ENCODE measurements at places on chromosomes 3 and 15.

GRCh38 chr3:189602471-189602870 lies 28.7 kb upstream of the TP63 start:
- DNase-seq = no peak

DNA sequence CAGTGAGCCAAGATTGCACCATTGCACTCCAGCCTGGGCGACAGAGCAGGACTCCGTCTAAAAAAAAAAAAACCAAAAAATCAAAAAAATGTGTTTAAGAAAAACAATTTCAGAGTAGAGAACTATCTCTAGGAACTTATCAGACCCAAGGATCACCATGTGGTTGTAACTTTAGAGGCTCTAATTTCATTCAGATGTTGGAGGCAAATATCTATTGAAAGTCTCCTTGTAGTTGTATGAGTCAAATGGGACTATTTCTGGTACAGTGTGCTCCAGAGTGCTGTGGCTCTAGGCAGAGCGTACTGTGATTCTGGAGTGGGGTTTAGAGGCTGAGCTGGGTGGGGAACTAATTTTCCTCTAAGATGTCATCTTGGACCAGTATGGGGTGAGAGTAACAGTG lies 398.7 kb downstream of the SHQ1 start:
- no peak for DNase-seq

GRCh38 chr3:98573181-98573728 lies 20.2 kb downstream of the CPOX start:
- no peak for DNase-seq

DNA sequence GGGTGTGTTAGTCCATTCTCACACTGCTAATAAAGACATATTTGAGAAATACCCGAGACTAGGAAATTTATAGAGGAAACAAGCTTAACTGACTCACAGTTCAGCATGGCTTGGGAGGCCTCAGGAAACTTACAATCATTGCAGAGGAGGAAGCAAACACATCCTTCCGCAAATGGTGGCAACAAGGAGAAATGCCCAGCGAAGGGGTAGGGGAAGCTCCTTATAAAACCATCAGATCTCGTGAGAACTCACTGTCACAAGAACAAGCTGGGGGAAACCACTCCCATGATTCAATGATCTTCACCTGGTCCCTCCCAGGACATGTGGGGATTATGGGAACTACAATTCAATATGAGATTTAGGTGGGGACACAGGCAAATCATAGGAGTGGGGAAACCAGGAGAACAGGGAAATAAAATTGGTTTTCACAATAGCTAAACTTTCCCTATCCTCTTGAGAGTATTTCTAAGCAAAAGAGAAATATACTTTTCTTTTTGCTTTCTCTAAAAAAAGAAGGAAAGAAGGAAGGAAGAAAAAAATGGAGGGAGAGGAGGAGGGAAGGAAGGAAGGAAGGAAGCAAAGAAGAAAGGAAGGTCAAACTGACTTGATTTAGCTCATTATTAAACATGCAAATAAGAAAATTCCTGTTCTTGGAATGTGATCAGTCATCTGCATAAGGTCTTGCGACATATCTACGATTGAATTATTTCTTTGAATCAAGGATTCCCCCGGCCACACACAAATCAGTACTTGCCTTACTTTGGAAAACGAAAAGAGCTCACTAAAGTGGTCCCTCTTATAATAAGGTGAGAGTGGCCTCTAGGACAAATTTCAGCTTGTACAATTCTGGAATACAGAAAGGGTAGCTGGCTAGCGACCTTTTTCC lies 75.2 kb downstream of the LIPC start:
- no peak for DNase-seq

DNA sequence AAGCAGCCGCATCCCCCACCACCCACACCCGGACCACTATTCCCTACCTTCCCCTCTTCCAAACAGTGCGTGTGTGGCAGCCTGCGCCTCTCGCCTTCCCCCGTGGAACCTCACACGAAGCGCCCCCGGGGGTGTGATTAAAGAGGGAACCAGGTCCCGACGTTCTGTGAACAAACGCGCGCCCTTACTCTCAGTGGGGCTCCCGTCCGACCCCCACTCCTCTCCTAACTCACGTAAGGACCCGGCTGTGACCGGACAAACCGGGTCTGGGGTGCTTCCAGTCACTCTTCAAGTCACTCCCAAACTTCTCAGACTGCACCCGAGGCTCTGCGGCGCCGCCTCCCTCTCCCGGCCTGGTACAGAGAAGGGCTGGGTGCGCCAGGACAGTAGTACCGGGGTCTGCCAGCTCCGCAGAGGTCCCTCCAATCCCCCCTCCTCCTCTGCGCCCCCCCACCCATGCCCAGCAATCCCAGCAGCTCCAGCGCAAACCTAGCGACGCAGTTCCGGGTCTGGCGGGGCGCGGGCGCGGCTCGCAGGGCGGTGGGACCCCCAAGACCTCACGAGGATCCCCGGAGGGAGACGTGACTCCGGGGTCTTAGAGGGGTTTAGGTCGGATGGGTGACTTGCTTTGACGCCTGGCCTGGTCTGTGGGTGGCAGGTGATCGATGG lies 574 bp downstream of the DUOXA1 start:
- DNase-seq = no peak

DNA sequence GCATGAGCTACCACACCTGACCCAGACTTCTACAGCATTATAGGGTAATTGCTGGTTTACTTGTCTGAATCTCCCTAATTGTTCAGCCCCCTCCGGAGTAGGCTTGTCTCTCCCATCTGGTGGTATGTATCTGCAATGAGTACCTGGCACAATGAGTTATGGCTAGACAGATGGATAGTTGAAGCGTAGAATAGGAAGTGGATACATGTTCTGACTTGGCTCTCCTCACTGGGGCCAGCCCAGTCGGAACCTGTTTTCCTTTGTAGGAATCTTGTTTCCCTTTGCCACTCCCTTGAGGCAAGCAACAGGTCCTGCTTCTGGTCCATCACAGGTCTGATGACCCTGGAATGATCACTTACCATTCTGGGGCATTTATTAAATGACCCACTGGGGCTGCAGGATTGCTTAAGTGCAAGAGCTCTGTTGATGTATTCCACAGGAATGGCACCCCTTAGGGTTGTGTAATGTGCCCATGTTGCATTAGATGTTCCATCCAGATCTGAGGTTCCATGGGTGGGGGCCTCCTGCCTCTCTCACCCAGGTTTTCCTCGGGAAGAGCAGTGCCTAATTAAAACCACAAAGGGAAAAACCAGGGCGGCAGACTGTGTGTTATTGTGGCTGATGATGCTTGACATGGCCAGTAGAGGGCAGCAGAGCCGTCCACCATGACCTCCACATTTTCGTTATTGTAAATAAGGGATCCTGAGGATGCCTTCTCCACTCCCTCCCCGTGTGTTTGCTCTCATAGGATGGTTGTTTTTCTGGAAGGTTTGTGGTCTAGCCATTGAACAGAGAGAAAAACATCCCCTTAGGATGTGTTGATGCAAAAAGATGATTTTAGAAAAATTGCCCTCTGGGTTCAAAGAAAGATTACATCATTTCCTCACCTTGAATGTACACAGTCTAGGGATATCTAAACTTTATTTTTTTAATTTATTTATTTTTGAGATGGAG lies 58.0 kb downstream of the CMTM8 start:
- peak; percentile 36 for DNase-seq

- DNase-seq = no peak
Measured at GRCh38 chr3:128619146-128619890, 31.3 kb downstream of the RPN1 start.
